Stimulated activated CD8-positive, alpha-beta memory T cell treated with anti-CD3 and anti-CD28 coated beads, Interleukin-7, amount 100 ng/mL, for 24 hours (primary cell): ENCODE measurements at places on chromosomes 3 and 15.

GRCh38 chr3:156548902-156549301 lies 6.0 kb downstream of the SSR3 start:
- no peak for DNase-seq

DNA sequence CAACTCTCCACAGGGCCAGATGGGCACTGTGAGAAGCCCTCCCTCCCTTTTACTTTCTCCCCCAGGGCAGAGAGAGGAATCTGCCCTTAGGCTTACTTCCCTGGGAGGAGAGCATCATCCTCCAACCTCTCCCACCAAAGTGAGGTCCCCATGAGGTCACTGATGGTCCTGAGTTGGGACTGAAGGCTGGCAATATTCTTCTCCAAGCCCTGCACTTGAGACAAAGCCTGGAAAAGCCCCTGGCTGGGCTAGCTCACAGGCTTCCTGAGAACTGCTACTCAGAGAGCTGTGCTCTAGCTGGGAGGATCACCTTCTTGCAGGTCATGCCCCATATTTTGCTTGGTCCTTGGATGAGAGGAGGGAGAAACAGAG lies 110.0 kb upstream of the MEF2A start:
- no peak for DNase-seq

DNA sequence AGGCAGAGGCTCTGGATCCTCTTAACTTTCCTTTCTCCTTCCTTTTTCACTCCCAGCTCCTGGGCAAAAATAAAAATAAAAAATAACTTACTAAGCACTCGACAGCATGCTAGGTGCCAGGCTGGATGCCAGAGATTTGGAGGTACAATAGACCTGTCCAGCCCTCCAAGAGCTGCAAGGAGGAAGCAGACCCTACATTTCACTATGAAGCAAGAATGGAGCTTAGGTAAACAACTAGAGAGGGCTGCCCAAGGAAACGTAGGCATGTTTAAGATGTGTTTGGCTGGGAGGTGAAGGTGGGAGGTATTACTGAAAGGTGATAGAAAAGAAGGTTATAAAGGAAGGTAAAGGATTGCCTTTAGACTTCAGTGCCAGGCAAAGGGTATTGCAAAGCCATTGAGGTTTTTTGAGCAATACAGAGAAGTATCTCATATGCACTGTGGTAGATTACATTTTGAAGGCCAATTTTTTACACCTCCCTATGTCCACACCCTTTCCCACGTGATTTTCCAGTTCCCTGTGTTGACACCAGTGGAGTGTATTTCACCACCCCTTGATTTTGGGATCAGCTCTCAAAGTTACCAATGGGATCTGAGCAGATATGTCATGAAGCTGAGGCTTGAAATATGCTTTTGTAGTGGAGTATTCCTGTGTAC lies 69.1 kb downstream of the DCLK3 start:
- no peak for DNase-seq

GRCh38 chr3:134863915-134864314 lies 68.9 kb downstream of the EPHB1 start:
- no peak for DNase-seq

- DNase-seq = no peak
These were observed 23.0 kb downstream of the GSK3B start for GRCh38 chr3:120071259-120071658.

DNA sequence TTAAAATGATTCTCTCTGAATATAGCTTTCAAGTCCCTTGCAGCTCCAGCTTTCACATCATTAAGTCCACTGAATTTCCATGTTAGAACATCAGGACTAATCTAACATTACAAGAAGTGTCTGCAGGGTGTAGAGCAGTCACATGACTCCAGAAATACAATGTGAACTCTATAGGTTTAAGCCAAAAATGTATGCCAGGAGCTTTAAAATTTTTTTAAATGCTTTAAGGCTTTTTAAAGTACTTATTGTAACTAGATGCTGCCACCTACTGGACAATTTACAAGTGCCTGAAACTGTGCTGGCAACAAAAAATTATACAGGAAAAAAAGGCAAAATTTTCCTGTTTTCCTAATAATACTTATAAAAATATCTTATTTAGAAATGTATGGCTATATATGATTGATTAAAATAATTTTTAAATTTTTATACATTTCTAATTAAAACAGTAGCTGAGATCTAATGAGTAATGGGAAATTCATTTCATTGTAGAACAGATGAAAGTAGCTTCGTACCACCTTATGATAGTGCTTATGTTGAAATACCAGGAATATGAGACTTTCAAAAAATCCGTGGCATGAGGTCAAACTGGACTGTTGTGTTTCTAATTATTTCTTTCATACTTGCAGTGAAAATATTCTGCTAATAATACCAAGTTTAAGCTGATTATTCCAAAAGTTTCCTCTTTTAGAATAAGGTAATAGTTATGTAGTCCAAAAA lies 25.7 kb downstream of the FSIP1 start:
- no peak for DNase-seq

GRCh38 chr3:48243886-48244285 lies 3.0 kb downstream of the ZNF589 start:
- no peak for DNase-seq

- DNase-seq = no peak
These were observed 61.2 kb downstream of the PAK2 start for GRCh38 chr3:196800742-196801434.

GRCh38 chr15:46251903-46252302 lies 617.1 kb downstream of the SQOR start:
- no peak for DNase-seq

- no peak for DNase-seq
These were observed 1.4 kb downstream of the IL17RD start for GRCh38 chr3:57163751-57164150.

DNA sequence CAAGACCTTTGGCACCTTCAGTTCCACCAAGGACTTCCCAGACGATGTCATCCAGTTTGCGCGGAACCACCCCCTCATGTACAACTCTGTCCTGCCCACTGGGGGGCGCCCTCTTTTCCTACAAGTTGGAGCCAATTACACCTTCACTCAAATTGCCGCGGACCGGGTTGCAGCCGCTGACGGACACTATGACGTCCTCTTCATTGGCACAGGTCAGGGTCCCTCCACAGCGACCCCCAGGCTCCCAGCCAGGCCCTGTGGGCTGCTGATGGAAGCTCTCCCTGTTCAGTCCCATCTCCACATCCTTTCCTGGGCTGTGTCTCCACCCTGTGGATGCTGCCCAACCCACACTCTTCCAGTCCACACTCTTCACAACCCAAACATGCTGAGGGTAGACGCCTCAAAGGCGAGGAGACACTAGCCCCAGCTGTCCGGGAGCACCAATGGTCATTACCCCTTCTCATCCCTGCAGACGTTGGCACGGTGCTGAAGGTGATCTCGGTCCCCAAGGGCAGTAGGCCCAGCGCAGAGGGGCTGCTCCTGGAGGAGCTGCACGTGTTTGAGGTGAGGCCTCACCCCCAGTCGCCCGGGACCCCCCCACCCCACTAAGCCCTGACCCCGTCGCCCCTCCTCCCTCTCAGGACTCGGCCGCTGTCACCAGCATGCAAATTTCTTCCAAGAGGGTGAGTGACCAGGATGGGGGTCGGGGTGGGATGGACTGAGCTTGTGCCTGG lies 4.3 kb upstream of the LSMEM2 start:
- peak; percentile 51 for DNase-seq

DNA sequence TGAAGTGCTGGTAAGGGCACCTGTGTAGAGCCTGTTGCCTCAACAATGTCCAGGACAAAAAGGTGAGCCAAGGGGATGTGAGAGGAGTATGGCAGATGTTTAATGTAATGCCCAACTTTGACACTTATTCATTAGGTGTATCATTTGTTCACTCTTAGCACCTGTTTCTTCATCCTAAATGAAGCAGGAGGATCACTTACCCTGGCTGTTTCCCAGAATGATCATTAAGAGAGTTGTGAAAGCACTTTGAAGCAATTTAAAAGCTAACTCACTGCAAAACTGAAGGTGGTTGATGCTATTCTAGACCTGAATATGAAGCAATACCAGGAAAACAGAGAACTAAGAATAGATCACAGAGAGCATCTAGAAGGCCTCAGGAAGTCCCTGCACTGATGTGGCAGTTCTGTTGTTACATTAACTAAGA lies 3.4 kb upstream of the HHLA2 start:
- no peak for DNase-seq

DNA sequence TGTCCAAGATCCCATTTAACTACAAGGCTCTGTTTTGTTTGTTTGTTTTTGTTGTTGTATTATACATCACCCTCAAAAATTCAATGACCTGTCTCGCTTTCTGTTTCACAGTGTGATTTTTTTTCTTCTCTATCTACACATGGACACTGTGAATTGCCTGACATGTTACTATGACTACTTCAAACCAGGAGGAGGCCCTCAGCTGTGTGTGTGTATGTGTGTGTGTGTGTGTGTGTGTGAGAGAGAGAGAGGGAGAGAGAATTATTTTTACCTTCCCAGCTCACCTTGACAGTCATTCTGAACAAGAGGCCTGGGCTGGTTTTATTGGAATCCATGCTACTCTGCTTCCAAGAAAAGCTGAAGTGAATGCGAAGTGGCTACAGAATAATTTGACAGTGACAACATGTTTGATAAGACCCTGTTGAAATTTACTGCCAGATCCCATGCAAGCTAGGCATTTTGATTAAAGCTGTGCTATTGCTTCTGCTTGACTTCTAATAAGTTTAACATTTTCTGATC lies 841.4 kb downstream of the NSUN3 start:
- DNase-seq = no peak

DNA sequence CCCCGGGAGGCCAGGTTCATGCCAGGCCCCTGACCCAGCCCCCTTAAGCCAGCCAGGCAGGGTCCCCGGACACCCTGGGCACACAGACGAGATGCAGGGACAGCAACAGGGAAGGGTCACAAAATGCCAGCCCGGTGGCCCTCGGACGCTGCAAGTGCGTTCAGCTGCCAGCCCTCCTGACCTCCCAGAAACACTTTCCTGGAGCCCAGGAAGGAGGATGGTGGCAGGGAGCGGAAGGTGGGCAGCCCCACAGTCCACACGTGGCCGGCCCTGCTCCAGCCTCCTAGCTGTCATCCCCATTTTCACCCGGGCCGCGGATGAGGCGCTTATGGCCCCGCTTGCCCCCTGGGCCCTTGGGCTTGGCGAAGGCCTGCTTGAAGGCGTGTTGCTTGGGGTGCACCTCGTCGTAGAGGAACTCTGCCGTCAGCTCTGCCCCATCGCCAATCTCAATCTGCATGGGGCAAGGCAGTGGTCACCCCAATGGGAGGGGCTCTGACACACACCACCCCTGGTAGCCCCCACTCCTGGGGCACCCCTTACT lies 3.4 kb upstream of the TLR9 start:
- no peak for DNase-seq

DNA sequence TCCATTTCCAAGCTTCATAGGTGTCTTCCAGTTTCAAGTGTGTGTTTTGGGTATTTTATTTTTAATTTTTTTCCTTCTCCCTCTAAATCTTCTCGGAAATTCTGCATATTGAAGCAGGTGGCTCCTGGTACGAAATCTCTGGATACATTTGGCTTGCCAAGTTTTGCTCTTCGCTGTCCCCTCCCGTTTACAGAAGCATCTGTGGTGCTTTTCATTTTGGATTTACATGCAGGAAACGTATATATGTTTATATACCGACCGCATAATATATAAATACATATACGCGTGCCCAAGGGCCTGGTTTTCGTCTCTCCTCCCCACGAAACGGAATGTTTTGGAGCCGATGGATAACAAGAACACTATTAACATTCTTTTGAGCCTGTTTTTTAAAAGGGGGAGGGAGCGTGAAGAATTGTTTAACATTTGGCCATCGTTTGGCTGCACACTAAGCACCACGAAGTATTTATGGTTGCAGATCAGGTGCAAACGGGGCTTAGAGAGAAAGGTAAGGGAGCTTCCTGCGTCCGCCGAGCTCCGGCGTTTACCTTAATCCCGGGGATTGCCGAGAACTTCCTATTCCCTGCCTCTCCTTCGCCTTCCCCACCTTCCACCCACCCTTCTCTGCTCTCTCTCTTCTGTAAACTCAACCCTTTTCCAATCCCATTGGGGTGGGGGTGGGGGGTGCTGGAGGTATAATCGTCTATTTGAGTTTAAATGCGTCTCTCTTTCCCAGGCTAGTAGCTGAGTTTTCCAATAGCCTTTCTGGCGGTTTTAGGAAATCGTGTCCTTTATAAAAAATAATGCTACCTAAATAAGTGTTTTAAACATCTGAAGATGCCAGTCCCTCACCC lies 1.1 kb upstream of the NLGN1 start:
- DNase-seq = no peak

DNA sequence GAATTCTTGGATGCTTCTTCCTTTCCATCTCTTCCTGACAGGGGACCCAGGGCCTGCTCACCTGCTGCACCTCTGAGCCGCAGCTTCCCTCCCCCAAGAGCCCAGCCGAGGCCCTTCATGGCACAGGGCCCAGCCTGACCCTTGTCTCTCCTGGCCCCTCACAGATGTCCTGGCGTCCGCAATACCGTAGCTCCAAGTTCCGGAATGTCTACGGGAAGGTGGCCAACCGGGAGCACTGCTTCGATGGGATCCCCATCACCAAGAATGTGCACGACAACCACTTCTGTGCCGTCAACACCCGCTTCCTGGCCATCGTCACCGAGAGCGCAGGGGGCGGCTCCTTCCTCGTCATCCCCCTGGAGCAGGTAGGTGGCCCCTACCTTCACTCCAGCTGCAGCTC lies 66.2 kb downstream of the CORO2B start:
- DNase-seq = no peak

DNA sequence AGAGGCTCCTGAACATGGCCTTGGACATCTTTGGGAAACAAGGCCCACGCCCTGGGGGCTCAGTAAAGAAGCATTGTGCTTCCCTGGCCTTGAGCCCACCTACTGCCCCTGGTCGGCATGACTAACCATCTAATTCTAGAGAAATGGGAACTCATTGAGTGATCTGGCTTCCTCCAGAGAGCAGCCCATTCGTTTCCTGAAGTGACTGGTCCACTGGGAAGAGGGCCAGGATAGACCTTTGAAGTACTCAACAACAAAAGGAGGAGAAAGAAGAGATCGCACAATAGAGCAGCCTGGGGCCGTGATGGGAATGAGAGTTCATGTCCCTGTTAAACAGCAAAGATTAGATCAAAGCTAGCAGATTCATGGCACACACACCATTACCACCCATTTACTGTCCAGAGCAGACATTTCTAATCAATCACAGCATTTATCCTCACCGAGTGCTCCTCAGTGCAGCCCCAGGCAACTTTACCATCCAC lies 514.4 kb upstream of the PROK2 start:
- no peak for DNase-seq
